ENCODE measurements at places on chromosomes 6 and 20.

DNA sequence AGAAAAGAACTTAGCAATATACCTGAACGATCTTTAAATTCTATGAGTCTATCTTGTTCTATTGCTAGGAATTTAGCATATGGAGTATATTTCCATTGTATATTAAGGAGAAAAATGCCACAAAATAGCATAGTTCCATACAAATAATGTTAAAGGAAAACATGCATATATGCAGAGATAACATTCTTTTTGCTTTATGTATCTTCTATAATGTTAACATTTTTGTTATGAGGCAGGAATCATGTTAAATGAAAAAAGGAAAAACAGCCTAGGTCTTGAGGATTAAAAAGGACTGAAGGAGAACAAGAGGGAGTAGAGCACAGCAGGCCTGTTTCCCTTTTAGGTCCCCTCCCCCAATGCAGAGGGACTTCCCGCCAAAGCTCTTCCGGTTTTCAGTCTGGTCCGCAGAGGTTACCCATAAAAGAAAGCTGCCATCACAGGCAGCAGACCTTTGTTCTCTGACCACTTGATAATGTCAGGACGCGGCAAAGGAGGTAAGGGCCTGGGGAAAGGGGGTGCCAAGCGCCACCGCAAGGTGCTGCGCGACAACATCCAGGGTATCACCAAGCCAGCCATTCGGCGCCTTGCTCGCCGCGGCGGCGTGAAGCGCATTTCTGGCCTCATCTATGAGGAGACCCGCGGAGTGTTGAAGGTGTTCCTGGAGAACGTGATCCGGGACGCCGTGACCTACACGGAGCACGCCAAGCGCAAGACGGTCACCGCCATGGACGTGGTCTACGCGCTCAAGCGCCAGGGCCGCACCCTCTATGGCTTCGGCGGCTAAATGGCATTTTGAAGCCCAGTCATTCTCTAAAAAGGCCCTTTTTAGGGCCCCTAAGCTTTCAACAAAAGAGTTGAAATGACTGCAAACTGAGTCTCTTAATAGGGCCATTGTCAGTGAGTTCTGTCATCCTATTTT, 108.4 kb upstream of the PRSS16 start:
- DNase-seq, result no peak

DNA sequence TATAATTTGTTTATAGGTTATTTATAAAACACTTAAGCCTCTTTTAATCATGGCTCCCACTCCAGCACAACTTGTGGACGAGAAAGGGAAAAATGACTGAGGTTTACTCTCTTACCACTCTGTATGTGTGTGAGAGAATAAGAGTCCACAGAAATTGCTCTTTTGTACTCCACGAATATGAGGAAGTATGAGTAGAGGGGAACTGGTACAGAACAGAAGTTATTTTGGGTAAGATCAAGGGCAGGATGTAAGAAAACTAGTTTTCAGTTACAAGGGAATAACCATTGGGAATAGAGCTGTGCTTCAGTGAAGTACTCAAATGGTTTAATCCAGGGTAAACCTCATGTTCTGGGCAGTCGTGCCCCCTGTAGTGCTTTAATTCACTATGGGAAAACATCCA, 72.6 kb downstream of the REV3L start:
- no peak for DNase-seq

- DNase-seq, result no peak
Observed at GRCh38 chr20:62768551-62769287, 27.6 kb upstream of the MRGBP start.

GRCh38 chr6:7469696-7470095, 71.8 kb upstream of the DSP start:
- DNase-seq, result no peak

DNA sequence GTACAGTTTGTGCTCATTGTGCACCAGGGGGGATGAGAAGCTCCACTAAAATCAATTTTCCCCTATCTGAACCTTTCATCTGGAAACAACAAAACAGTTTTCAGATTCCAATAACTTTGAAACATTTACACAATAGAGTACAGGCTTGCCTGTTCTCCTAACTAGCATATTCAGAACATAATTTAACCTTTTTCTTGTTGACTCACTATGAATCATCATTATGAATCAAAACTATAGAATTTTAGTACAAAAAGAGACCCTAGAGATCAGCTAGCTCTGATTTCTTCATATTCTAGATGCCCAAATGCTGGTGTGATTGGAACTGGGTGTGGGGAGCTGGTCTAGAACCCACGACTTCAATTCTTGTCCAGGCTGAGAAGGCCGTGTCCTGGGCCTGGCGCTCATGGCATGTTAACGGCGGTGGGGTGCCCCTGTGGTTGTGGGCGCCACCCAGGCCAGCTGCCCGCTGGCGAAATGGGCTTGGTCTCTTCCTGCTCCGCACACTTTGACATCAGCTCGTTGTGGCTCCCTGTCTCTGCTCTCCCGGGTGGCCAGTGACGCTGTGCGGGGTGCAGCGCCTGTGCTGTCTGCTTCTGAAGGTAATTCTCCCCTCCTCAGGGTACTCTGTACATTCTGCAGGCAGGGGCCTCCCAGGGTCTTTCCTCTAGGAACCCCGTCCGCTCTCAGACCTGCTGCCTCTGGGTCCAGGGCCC, 29.9 kb upstream of the AGPAT4 start:
- no peak for DNase-seq

DNA sequence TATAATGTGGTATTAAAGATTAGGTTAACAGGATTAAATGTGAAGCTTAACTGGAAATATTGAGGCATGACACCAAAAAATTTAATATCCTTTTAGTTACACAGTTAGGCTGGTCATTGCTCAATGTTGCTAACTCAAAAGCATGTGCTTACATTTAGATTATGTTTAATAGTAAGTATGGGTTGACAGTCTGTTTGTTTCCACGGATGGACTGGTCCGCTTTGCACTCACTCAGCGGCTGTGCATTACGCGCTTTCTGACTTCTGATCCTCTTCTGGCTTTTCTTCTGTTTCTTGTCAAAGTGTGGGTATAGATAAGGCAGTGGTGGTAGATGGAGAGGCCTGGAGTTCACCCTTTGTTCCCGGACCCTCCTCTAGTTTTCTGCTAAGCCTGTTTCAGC, 174.9 kb downstream of the RIMS1 start:
- no peak for DNase-seq

DNA sequence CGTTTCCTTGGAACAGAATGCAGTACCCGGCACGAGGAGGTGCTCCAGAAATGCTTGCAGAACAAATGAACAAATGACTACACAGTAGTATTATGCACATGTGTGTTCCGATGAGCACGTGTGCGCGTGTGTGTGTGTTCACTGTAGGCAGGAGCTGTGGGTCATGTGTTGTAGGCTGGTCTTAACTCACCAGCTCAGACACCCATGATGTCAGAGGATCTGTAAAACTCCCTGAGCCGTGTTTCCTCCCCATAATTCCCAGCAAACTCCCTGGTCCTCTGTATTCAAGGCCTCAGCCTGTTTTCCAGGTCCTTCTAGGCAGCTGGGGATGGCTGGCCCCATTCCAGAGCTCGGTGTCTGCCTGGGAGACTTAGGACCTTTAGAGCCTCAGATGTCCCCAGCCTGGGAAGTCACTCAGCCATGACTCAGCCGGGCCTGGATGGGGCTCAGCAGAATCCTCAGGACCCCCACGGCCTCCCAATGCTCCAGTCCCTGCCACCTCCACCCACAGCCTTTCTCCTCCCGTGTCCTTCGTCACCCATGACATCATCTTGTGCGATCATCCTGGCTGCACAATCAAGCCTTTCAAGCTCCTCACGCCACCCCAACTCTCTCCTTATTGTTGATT, 475.0 kb upstream of the SULF2 start:
- DNase-seq, result peak; percentile 62

- DNase-seq, result no peak
Observed at GRCh38 chr20:14378326-14378725, 40.9 kb upstream of the FLRT3 start.

GRCh38 chr6:71675386-71675785, 211.0 kb upstream of the RIMS1 start:
- DNase-seq, result no peak

GRCh38 chr6:144406796-144407195, 121.7 kb downstream of the UTRN start:
- DNase-seq, result no peak

DNA sequence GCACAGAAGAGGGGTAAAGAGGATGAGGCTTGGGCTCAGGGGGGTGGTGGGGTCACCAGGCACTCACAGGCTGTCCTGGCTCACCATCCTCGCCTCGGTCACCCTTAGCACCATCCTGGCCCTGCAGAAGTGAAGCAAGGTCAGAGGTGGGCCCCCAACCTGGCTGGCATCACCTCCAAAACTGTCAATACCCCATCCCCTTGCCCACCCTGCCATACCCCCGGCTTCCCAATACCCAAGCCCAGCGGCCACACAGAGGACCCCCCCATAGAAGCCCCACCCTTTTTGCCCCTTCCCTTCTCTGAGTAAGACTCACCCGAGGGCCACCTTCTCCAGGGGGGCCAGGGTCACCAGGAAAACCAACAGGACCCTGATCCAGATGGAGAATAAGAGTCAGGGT, 23.6 kb downstream of the COL11A2 start:
- DNase-seq, result no peak

GRCh38 chr6:12222405-12223366, 67.5 kb upstream of the EDN1 start:
- no peak for DNase-seq
